ENCODE measurements at places on chromosomes 2 and 18. TPM values are rescaled to one million over a fixed set of nuclear protein-coding genes. Genes with fewer than 3 reads are reported as not detected.
A peak's percentile ranks its signal among the peaks of the same experiment; 100 is the strongest.

- DNase-seq, result no peak
These were observed 148.9 kb upstream of the EPAS1 start for GRCh38 chr2:46148369-46148736.

IL18RAP gene
- total RNA-seq, result not detected

SCN9A gene
- total RNA-seq, result 135 TPM

GRCh38 chr2:97797355-97797754 is 84.0 kb downstream of the ZAP70 start:
- peak; percentile 30 for DNase-seq

- no peak for DNase-seq
These were observed 352.4 kb upstream of the PKDCC start for GRCh38 chr2:41695198-41696113.

SERPINB5 gene
- total RNA-seq, result not detected

- DNase-seq, result no peak
These were observed 191.3 kb downstream of the RPRM start for GRCh38 chr2:153287109-153287801.

DNA sequence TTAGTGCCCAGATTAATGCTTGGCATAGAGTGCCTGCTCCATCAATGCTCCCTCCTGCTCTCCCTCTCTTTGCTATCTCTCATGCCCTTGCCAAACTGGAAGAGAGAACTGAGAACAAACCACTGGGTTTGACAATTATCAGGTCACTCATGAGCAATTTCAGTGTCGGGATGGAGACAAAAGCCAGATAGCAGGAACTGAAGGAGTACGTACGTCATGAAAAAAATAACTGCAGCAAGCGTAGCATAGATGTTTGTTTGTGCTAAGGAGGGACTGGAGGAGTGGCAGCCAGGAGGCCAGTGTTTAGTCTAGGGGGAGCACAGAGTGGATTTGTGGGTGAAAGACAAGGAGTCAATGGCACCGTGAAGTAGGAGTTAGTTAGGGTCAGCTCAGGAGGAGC is 113.3 kb downstream of the POLE4 start:
- DNase-seq, result peak; percentile 4

DNA sequence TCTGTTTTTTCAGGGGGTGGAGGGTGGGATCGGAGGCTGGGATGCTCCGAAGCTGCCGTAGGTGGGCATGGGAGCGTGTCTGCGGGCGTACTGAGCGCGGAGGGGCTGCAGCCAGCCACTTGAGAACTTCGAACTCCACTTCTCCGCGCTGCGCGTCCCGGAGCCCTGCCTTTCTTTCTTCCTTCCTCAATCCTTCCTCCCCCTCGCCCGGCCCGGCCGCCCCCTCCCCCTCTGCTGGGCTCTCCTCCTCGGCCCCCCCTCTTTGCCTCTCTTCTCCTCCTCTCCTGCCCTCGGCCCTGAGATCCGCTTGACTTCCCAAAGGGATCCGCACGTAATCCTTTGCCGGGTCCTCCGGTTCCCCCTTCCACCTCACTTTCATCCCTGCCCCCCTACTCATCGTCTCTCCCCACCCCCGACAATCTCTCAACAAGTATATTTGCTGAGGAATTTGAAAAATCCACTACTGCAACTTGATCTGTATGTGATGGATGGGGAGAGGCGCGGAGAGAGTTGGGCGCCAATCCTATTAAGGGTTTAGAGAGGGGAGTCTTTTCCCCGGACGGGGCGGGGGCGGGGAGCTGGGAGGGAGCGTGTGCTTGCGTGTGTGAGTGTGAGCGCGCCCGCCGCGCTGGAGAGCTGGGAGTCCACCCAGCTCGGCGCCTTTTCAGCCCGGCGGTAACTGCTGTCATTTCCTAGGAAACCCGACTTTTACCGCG is 1.1 kb downstream of the GLI2 start:
- peak; percentile 92 for DNase-seq

- DNase-seq, result no peak
These were observed 439.7 kb downstream of the RND3 start for GRCh38 chr2:150047620-150048222.

DNA sequence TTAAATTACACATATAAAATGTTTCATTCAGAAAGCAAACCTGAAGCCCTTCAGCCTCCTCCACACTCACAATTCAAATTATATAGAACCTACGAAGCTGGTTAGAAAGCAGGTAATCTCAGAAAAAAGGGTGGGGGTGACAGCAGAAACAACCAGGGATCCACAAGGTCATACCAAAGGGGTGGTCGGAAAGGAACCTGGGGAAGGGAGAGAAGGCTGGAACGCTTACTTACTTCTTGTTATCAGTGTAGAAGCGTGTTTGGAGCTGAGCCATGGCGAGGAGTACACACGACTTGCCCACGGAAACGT is 316 bp downstream of the WDR12 start:
- DNase-seq, result no peak

- DNase-seq, result no peak
These were observed 1451.3 kb upstream of the SLC39A10 start for GRCh38 chr2:194205568-194206227.

GRCh38 chr2:219907011-219907365 is 279.6 kb downstream of the SLC4A3 start:
- DNase-seq, result no peak

DNA sequence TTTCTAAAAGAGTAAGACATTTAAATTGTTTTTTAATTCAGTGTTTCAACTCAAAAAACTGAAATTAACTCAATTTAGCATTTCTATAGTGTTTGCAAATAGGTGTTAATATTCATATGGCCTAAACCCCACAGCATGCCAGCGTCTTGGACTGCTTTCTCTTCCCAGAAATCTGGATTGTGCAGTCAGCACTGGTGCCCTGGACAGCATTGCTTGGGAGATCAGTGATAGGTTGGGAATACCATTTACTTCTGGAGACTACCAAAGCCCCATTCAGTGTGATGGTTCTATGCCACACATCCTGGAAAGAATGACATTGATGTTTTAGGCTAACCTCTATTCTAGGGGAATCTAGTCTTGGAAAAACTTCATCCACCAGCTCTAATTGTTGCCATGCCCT is 455.0 kb upstream of the KLHL29 start:
- no peak for DNase-seq

DNA sequence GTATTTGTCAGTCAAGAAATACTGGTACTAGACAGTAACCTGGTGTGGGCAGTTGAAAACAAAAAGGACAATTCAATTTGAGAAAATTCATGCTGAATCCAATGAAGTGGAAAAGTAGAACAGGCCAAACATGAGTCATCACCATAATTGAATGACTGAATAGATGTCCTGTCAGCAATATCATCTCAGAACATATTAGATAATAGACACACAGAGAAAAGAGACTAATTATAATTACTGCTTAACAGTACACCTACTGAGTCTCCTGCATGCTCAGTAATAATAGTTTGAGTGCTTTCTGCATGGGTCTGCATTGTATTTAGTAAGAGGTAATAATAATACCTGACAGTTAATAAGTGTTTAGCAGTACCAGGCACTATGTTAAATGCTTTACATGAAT is 138.6 kb upstream of the ZC3H15 start:
- peak; percentile 2 for DNase-seq

DNA sequence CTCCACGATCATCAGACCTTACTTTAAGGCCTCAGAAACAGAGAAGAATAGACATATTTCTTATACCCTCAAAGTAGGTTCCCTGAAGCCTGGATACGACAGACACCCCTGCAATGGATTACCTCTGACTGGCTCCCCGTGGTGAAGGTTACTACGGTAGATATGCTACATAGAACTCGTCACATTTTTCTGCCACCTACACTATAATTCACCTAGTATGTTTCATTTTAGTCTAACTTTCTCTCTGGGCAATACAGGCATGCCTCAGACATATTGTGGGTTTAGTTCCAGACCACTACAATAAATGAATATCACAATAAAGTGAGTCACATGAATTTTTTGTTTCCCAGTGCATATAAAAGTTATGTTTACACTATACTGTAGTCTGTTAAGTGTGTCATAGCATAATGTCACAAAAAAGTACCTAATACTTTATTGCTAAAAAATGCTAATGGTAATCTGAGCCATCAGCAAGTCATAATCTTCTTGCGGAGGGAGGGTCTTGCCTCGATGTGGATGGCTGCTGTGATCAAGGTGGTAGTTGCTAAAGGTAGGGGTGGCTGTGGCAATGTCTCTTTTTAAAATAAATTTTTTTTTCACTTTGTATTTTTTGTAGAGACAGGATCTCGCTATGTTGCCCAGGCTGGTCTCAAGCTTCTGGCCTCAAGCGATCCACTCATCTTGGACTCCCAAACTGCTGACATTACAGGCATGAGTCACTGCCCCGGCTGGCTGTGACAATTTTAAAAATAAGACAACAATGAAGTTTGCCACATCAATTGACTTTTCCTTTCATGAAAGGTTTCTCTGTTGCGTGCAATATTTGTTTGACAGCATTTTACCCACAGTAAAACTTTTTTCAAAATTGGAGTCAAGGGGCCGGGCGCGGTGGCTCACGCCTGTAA is 64.6 kb downstream of the TGIF1 start:
- no peak for DNase-seq

DNA sequence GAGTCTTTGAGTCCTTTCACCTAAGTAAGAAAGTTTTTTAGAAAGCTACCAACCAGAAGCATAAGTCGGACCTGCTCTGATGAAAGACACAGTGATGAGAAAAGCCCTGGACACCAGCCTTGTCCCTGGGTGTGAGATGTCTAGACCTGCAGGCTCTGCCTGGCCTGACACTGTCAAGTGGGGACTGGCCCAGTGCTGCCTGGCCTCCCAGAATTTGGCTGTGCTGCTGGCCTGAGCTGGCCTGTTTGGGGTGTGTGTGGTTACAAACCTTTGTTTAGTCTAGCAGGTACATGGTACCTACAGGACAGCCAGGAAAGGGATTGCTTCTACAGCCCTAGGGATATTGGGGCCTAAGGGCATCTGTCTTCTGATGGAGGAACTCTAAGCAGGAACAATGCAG is 48.3 kb downstream of the ASB1 start:
- DNase-seq, result no peak

DNA sequence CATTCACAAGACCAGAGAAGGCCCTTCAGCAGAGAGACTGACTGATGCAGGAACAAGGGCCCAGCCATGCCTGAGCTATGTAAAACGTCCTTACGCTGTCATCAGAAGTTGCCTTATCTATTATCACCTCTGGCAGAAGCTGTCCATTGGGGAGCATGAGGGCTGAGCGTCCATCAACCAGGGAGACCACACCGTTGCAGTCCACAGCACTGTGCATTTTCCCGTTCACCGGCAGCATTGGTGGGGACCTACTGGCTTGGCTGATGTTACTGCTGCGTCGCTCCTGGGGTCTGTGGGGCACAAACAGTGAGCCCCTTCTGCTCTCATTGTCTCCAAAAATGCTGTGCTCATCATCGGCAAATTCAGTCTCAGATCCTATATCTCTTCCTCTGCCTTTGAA is 91.4 kb downstream of the SCN9A start:
- DNase-seq, result no peak

DNA sequence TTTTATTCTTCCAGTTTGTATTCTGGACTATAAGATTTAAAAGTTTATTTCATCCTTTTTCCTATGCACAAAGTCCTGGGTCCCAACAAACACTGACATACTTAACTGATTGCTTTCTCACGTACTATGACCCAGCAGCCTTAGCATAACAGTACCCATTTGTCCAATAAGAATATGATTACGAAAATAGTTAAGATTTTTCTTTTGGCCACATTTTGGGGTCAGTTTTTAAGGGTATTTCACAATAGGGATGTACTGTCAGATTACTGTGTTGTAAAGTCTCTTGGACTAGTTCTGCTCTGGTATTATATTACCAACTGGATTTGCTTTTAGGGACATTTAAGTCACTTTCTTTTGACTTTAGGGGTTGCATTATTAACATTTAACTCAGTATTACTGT is 46.1 kb downstream of the TTC39C start:
- peak; percentile 27 for DNase-seq

- DNase-seq, result peak; percentile 58
These were observed 98.9 kb upstream of the ODC1 start for GRCh38 chr2:10546975-10547391.

GRCh38 chr2:181239201-181239799 is 217.9 kb upstream of the ITGA4 start:
- DNase-seq, result no peak

SNRPD1 gene
- 6.8 TPM for total RNA-seq

PLCL1 gene
- 0.18 TPM for total RNA-seq

- DNase-seq, result no peak
These were observed 400.6 kb downstream of the IRS1 start for GRCh38 chr2:226399006-226399405.

- no peak for DNase-seq
These were observed 60.9 kb upstream of the RTN4 start for GRCh38 chr2:55111230-55111569.

RTKN gene
- total RNA-seq, result 11.1 TPM

CDH19 gene
- not detected for total RNA-seq

DNA sequence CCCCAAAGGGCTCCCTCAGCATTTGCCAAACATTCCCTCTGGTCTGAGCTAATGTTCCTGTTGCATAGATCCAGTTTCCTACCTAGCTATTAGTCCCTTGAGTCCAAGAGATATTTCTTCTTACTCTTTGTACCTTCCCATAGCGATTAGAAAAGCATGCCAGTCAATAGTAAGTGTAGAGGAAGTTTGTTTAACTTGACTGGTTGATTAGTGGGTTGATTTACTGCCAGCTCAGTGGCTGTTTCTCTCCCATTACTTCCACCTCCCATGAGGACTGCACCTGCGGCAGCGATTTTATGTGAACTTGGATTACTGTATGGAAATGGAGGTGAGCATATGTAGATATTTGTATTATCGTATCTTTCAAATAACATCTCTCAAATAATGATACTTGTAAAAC is 1748.4 kb upstream of the CELF4 start:
- DNase-seq, result no peak

DNA sequence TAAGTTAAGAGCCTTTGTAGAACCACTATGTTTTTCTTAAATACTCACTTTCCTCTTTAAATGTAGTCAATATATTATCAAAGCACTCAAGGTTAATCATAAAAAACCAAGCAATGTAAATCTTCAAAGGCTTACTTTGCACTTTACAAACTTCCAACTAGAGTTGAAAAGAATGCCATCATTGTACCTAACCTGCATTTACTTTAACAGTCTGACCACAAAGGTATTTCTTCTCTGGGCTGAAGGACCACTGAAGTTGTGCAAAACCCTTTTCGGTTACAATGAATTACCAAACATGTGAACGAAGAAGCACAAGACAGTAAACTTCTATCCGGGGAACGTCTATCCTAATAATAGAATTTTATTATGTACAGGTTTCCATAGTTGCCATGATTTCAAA is 3.0 kb downstream of the HNRNPLL start:
- DNase-seq, result no peak

GRCh38 chr2:170409164-170409535 is 231.2 kb downstream of the MYO3B start:
- DNase-seq, result peak; percentile 61

GRCh38 chr2:38473333-38474005 is 96.4 kb upstream of the ATL2 start:
- DNase-seq, result no peak

DNA sequence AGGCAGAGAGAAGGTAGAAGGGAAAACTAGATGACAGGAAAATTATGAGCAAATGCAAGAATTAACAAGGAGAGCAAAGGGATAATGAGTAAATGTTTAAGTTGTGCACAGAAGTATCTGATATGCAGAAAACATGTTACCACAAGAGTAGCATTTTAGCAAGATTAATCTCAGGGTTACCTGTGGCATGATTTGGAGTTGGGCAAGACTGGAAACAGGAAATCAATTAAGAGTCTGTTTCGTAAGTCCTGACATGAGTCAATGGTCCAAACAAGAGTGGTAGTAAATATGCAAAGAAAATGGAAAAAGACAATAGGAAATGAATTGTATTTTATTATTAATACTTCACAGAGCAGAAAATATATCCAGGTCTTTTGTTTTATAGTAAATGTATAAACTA is 17.3 kb upstream of the MTX2 start:
- no peak for DNase-seq

GRCh38 chr2:26067980-26068507 is 34.2 kb downstream of the RAB10 start:
- no peak for DNase-seq

Measured in IMR-90 (cell line).